Suprapubic skin (tissue), 4 donors: ENCODE measurements at places on chromosomes 5 and 9. TPM values are rescaled to one million over a fixed set of nuclear protein-coding genes. Genes with fewer than 3 reads are reported as not detected.

DNA sequence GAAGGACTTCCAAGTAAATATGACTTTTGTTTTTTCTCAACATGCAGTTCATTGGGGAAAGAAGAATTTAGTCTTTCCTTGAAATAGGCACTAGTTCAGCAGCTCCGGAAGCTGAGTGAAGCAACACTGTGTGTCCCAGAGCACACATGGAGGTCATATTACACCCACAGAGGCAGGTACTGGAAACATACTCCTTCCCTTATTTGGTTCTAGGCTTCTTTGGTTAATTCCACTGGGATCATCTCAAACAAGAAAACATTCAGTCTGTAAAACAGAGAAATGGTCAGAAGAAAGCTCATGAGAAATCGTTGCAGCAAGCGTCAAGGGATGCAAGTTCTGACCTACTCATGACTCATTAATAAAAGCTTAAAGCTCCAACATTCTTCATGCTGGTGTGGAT is 175.1 kb upstream of the PCSK5 start:
- no peaks in the 10 kb centered on the region for H3K27me3 ChIP-seq
- H3K4me1 ChIP-seq: no peaks in the 10 kb centered on the region
- no peaks in the 10 kb centered on the region for H3K36me3 ChIP-seq
- H3K27ac ChIP-seq: no peak overlapping the region
- H3K4me3 ChIP-seq: no peak overlapping the region

- H3K4me1 ChIP-seq: peaks cover 3% of the 10 kb centered on the region
- no peak overlapping the region for H3K27ac ChIP-seq
- no peak overlapping the region for H3K4me3 ChIP-seq
- no peaks in the 10 kb centered on the region for H3K27me3 ChIP-seq
- H3K36me3 ChIP-seq: no peaks in the 10 kb centered on the region
- DNase-seq: no peak
Observed at GRCh38 chr9:125522328-125522725, 184.7 kb downstream of the MAPKAP1 start.

PDLIM4 gene
- 117 TPM for total RNA-seq

GFI1B gene
- not detected for total RNA-seq

PCDHB12 gene
- total RNA-seq: 2.2 TPM

GMCL2 gene
- 0.49 TPM for total RNA-seq

DAB2 gene
- total RNA-seq: 7.1 TPM
